ENCODE measurements at places on chromosomes 5 and 9.
A peak's percentile ranks its signal among the peaks of the same experiment; 100 is the strongest.

- DNase-seq, result no peak
These were observed 13.6 kb downstream of the AKNA start for GRCh38 chr9:114373960-114374730.

- no peak for DNase-seq
These were observed 116.8 kb upstream of the PDE4D start for GRCh38 chr5:60010328-60010727.

DNA sequence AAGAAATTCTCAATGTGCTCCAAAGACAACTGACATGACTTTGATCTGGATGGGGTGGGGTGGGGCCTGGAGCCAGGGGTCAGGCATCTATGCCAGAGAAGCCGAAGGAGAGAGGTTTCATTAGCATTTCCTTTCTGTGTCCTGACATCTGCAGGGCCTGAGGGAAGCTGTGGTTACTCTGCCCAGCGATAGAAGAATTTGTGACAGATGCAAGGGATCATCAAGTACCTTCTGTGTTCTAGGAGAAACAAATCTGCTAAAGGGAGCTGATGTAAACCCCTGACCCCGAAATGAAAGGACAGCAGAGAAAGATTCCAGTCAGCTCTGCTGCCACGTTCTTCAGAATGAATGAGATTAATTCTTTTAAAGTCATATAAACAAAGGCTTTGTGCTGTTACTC lies 335.7 kb downstream of the PRELID2 start:
- DNase-seq, result no peak

GRCh38 chr5:176360894-176361436 lies 599 bp downstream of the KIAA1191 start:
- DNase-seq, result peak; percentile 19

DNA sequence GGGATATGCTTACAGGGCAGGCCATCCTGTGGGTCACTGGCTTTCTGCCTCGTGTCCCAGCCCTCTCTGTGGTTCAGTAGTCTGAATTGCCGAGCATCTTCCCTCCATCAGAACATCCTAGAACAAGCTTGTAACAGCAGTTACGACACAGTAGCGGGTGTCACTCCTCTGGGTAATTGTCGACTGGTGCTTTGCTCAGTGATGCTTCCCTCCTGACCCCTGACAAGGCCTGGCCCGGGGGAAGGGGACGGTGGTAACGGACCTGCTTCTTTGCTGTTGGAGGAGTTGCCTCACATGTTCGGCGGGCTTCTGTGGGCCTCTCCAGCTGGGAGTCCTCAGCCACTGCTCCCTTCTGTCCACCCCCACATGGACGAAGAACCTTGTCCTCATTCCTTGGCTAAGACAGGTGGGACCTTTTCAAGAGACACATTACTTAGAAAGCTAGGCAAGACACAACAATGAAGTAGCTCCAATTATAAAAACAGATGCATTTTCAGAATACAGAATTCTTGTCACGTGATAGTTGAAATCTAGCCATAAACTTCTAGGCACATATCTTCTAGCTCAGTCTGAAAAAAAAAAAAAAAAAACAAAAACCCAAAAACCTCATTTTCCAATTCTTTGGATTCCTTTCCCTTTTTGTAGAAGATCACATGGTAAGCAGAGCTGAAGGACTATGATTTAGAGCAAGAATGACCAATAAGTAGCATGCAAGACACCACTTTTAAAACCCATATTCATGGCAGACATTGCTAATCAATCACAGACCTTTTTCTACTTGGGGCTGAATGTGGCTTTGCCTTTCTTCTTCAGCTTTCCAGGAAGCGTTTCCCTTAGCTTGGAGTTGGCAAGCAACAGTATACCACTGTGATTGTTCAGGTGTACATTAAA lies 25.0 kb downstream of the HMCN2 start:
- no peak for DNase-seq

DNA sequence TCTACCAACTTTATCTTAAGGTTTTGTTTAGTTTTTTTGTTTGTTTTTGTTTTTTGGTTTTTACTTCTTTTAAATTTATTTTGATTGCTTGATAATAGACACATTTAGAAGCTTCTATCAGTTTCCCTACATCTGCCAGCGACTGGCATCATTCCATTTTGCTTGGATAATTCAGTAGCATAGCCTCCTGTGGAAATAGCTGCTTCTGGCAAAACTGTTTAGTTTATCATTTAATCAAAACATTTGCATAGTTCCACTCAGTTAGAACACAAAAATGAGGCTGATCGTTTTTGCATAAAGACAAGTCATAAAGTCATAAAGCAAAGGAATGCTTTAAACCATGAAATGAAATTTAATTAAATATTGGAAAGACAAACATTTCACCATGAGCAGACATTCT lies 133.7 kb upstream of the NFIL3 start:
- DNase-seq, result no peak

GRCh38 chr9:81530310-81530810 lies 159.0 kb downstream of the TLE1 start:
- DNase-seq, result no peak

GRCh38 chr5:67827541-67827940 lies 388.0 kb upstream of the PIK3R1 start:
- no peak for DNase-seq

DNA sequence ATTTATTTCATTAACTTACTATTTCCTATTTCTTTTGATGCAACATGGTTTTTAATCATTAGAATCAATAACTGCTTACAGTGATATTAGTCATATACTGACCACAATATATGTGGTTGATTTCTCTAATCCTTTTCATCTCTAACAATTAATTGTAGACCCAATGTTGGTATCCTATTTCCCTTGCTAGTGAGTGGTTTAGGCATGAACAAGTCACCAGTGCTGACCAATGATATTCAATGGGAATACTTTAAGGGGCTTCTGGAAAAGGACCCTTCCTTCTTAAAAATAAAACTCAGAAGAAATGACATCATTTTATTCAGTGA lies 672.4 kb upstream of the GRAMD2B start:
- no peak for DNase-seq

DNA sequence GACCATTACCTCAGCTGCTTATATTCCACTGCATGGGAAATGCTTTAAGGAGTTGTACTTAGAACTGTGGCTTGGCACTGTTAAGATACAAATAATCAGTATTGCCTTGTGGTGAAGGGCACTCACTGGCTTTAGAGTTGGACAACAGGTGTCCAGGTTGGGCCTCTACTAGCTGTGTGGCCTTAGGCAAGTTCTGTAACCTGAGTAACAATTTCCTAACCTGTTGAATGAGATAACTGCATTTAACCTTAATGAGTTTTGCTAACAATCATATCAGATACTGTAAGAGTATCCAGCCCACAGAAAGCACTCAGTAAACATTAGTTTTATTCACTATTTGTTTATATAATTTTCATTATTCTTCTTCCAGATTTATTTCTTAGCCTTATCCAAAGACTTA lies 17.2 kb upstream of the HK3 start:
- DNase-seq, result no peak

DNA sequence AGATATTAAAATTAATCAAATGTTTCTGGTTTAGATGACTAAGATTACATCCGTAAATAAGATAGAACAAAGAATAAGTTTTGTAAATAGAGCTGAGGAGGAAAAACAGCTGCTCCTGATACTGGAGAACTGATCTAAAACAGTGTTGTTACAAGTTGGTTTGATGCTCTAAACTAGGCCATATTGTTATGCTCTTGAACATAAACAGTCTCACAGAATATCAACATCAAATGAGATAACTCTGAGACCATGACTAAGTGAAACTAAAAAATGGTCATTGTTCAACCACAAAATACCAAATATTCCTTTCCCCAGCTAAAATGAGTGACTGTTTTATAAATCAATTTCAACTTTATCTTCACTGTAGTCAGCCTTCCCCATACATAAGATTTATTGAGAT lies 16.5 kb upstream of the SRFBP1 start:
- no peak for DNase-seq

- peak; percentile 51 for DNase-seq
These were observed 2.9 kb downstream of the OR2S2 start for GRCh38 chr9:35954942-35955546.

DNA sequence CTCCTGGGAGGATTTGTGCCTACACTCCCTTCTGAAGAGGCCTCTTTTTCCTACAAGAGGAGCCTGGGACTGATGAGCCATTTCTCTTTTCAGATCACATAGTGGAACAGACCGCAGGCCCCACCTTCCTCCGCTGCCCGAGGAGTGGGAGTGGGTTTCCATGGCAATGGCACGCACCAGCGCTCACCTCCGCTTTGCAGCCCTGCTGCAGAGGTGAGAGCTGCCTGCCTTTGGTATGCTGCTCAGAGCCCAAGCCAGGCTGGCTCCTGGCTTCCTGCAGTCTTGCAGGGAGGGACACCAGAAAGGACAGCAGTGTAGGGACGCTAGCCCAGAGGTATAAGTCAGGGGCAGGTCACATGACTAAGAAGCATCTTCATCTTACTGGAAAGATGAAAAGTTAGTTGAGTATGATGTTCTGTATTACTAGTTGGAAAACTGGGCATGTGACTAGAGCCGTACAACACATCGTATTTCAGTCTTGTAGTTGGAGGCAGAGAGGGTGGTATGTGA lies 12.4 kb downstream of the PTTG1 start:
- no peak for DNase-seq

GRCh38 chr5:110853267-110853666 lies 114.5 kb downstream of the SLC25A46 start:
- DNase-seq, result no peak

DNA sequence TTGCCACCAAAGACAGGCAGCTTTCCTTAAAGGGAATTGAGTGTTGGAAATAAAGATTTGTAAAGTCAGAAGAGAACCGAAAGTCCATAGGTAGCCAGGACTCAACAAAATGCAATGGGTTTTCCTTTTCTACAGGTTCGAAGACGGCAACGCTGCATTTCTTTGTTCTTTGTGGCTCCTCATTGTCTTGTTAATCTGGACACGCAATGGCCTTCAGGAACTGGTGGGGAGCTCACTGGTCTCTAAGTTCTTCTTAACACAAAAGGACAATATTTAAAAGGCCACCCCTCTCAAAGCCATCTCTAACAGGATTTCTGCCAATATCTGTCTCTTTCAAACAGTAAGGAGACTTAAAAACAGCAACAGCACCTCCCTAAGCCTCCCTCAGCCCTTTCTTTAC lies 170.6 kb downstream of the RMI1 start:
- no peak for DNase-seq

DNA sequence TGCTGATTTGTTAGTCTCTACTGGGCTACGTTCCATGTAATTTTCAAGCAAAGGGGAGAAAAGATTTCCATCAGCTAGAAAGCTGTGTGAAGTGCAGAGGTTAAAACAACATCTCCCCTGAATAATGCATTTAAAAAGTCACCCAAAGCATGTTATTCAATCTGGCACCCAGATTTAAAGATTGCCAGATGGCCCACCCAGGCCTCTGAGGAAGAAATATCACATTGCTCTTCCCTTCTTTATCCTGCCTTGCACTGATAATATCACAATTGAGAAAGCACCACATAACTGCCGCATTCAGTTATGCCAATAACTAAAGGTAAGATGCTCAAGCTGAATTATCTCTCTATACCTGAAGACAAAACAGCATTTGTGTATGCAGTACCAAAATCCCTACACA lies 119.4 kb upstream of the PUM3 start:
- no peak for DNase-seq

GRCh38 chr5:95986001-95986400 lies 24.4 kb upstream of the ELL2 start:
- DNase-seq, result no peak

Measured in HTR-8/SVneo (cell line).